ENCODE measurements at places on chromosomes 3 and 15.

DNA sequence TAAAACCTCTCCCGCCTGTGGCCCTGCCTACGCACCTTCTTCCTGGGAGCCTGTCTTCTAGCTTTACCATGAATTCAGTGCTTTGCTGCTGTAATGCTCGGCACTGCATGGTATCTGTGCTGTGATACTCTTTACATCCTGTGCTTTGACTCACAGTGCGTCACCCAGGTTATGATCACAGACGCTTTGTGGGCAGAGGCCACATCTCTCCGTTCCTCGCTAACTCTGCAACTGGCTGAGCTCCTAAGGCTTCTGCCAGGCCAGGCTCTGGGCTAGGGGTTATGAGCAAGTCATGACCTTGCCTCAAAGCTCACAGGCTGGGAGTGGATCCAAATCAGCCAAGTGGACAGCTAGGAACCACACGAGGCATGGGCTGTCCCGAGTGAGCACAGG lies 23.2 kb downstream of the SPTBN5 start:
- DNase-seq = no peak

DNA sequence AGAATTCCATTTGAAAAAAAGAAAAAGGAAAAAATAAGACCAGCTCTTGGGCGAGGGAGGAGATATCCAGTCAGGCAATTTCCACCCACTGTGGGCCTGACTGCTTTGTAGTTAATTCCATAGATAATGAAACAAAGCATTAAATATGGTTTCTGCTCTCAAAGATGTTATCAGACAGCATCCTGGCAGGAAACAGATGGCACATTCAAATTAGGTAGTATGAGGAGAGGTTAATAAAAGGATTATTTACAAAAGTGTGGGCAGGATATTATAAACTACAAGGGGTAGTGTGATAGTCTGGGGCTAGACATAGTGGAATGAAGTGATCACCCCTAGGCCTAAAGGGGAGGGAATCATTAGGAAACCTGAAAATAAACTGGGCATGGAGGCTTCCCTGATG lies 193.2 kb downstream of the CLSTN2 start:
- no peak for DNase-seq

DNA sequence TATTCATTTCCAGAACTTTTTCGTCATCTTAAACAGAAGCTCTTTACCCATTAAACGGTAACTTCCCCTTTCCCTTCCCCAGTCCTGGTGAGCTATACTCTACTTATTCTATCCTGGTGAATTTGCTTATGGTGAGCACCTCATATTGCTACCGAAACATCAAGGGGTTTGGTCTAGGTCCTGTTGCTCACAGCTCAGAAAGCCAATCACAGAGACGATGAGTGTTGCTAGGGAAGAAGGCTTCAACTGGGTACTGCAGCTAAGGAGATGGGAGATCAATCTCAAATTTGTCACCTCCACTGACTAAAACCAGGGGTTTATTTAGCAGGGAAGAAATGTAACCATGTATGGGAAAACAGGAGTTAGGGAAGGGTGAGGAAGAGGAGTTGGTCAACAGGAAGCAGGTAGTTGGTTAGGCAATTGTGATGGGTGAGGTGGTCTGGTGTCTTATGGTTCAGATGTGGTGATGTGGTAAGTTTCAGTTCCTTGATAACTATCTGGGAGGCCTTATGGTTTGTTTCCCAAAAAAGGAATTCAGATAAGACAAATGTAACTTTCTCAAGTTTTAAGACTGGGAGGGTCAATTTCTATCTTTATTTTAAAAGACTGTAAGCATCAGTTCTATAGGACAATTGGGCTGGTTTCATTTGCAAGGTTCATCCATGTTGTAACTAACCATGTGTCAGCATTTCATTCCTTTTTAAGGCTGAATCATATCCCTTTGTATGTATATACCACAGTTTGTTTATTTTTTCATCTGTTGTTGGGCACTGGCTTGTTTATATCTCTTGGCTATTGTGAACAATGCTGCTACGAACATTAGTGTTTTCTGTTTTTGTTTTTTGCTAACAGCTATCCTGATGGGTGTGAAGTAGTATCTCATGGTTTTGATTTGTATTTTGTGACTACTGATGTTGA lies 24.3 kb downstream of the ARHGAP11B start:
- no peak for DNase-seq

- DNase-seq = no peak
Measured at GRCh38 chr3:175805825-175806224, 946.7 kb downstream of the NAALADL2 start.

GRCh38 chr3:98645039-98645438 lies 51.6 kb upstream of the CPOX start:
- DNase-seq = no peak

DNA sequence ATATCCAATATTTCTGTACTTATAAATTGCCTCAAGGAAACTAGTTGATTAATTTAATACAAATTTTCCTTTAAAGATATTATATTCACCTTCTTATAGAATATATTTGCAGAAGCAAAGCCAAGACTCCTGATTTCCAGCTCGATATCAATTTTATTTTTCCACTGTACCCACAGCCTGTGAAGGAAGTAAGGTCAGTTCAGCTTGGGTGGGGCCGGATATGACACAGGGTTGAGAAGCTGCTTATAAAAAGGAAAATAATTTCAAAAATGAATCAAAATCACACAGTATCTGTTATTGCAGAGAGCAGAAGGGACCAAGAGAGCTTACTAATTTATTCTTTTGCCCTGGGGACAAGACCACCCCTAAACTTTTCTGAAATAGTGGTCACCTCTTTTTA lies 491.4 kb downstream of the TUSC7 start:
- no peak for DNase-seq

GRCh38 chr3:13539292-13539638 lies 9.7 kb upstream of the FBLN2 start:
- DNase-seq = no peak

GRCh38 chr3:34046154-34046553 lies 247.7 kb downstream of the PDCD6IP start:
- DNase-seq = no peak

DNA sequence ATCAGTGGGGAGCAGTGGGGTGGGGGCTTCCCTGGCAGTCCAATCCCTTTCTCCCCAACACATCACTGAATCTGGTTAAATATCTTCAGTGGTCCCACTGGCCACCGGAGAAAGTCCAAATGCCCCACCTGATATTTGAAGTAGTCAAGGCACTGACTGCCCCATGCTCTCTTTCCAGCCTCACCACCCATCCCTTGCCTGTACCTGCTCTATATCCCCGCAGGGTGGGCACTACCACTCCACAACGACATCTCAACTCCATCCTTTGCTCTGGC lies 101.7 kb downstream of the DAPK2 start:
- DNase-seq = peak; percentile 51

GRCh38 chr3:46489381-46489780 lies 8.4 kb upstream of the RTP3 start:
- DNase-seq = peak; percentile 61

All from left forelimb (tissue), 1 donor.